ENCODE measurements at places on chromosomes 4 and X.

- no peak for DNase-seq
These were observed 8.0 kb upstream of the PYURF start for GRCh38 chr4:88531549-88531948.

DNA sequence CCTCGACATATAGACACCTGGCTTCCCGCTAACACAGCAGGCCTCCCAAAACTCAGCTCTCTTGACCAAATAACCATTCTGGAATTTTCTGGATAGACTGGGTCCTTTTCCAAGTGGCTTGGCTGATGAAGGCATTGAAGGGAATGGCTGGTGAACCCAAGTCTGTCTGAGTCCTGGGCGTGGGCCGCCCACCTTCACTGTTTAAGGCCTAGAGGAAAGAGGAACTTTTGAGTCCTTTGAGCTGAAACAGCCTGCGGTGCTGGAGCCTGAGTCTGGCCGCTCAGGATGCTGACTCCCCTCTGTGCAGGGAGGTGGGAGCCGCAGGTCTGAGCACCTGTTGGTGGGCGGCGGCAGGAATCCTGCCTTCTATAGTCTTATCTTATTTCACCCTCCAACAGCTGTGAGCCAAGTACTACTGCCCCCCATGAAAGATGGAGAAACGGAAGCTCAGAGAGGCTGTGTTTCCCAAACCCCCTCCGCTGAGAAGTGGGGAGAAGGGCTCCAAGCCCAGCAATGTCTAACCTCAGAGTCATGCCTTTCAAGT lies 23.4 kb downstream of the ACOX3 start:
- no peak for DNase-seq

DNA sequence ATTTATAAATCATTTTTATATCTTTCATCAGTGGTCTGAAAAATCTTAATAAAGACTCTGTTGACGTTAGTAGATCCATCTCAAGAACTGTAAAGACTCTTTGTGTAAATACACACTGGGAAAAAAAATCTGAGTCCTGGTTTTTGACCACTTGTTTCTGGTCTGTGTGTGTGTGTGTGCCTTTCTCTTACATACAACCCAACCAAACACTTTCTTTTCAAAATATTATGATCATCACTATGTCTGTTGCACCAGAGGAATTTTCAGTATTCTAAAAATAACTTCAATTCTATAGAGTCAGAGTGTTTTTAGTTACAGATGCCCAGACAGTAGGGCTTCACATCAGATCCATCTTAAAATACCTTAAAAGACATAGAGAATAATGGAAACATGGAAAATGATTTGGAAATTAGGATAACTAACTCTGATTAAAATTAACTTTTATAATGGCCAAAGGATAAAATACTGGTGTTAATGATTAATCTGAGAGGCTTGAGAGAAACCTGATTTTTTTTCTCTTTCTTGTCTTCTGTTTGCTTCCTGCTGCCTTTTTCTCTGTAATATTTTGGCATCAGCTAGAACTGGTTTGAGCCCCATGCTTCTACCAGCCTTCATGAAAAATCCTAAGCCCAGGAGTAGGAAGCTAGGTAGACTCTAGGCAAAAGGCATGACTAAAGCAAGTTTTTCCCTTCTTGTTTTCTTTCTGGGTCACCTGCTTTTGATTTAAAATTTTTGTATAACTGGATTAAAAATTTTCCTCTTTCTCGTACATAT lies 99.7 kb downstream of the ATXN3L start:
- no peak for DNase-seq

DNA sequence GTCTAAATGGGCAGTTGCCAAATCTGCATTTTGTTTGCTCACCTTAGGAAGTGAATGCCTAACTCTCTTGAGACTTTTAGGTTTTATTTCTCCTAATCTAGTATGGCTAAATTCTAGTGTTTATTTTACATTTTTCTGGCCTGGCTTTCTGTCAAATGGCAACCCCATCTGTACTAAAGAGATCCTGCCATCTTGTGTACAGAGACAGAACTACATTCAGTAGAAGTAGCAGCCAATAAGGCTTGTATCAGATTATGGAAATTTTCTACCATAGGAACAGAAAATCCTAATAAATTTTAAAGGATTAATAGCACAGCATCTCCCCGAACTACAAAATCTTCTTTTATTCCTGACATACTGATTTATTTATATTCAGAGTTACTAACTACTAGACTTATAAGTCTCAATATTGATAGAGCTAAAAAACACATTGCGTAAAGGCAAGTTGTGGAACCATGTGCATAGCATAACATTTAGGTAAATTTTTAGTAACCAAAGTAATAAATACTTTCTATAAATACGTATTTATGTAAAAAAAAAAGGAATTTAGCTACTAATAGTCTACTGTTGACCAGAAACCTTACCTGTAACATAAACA lies 45.5 kb downstream of the TMEM144 start:
- peak; percentile 29 for DNase-seq

DNA sequence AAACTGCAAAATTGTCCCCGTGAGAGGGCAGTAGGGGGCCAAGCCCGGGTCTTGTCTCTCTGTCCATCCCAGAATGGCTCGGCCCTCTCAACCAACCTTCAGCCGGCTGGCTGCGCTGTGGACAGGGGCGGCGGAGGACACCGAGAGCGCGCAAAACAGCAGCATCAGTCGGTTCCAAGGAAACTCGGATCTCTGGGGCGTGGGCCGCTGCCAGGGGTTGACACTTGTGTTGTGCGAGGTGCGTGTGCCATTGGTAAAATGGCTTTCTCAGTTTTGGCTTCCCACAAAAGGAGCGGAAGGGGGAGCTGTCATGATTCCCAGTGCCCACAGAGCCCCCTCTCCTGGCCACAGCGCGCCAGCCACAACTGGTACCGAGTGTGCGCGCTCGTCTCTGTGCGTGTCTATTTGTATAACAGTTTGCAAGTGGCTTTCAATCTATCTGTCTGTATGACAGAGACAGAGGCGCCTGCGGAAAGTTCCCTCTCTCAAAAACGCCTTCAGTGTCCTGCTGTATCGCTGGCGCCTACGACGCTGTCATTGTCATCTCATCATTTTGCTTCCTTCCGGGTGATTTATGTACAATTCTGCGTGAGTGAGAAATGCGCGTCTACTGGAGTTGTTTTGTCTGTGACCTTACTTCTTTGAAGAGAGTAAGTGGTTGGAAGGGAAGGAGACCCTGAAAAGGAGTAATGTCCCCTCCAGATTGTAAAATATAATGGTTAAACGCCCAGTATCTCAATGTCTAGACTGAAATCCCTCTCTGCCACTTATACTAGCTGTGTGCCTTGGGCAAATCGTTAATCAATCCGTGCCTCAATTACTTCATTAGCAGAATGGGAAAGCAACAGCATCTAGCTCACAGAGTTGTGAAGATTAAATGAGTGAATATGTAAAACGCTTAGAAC lies 1.8 kb downstream of the DKK2 start:
- no peak for DNase-seq

DNA sequence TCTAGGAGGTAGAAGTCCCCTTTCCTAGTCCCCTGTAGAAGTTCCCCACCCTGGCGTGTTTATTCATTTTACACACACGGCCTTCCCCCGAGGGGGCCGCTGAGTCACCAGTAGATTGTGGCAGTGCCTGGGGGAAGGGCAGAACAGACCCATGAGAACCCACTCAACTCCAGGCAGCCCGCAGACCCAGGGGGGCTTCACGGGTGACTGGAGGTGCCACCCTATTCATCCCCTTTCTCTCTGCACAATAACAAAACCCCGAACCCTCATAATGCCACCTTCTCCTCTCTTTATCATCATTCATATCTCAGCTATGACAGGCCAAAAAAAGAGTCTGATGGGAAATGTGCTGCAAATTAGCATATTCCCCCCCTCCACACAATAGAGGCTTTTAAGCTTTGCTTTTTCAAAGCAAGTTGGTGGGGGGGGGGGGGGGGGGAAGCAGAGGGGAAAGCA lies 20.4 kb upstream of the GPM6B start:
- no peak for DNase-seq

- peak; percentile 15 for DNase-seq
These were observed 880.8 kb downstream of the TECRL start for GRCh38 chr4:63528256-63528991.

DNA sequence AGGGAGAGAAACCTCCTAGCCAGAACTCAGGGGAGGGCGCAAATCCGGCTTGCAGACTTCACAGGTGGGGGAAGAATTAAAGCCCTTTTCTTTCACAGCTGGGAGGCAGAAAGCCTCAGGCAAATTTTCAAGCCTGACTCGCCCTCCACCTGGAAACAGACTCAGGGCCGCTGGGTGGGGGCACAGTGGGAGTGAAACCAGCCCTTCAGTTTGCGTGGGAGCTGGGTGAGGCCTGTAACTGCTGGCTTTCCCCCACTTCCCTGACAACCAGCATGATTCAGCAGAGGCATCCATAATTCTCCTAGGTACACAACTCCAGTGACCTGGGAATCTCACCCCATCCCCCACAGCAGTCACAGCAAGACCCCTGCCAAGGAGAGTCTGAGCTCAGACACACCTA lies 206.9 kb upstream of the INTU start:
- no peak for DNase-seq

DNA sequence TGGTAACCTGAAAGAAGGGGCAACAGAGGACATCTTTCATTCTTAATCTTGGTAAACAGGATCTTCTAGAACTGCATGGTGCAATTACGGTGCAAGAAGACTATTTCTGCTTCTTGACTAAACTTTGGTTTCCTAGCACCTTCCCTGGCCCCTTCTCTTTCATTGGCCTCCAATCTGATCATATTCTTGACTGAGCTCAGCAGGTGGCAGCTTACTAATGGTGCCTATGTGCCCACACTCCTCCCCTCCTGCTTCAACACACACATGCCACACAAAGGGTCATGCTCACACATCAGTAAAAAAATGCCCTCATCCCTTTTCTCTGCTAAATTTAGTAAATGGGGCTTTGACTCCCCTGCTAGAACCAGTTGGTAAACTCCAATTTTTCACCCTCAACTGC lies 400.5 kb upstream of the MAOA start:
- DNase-seq = no peak

- DNase-seq = peak; percentile 5
These were observed 15.3 kb downstream of the CPZ start for GRCh38 chr4:8607603-8608481.

- no peak for DNase-seq
These were observed 73.9 kb downstream of the REELD1 start for GRCh38 chr4:146288193-146288592.

DNA sequence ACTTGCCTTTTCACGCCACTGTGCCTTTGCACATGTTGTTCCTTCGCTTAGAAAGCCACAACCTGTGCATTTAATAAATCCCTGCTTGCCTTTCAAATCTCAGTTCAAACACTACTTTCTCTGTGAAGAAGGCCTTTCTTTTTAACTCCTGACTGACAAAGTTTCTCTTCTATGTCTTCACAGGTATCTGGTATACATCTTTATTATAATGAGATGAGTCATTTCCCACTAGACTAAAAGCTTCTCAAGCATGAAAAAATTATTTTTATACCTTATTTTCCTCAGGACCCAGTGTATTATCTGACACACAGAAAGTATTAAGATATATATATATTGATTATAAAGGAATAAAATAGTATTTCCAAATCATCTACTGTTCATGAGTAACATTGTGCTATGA lies 189.9 kb downstream of the TBCK start:
- DNase-seq = no peak

DNA sequence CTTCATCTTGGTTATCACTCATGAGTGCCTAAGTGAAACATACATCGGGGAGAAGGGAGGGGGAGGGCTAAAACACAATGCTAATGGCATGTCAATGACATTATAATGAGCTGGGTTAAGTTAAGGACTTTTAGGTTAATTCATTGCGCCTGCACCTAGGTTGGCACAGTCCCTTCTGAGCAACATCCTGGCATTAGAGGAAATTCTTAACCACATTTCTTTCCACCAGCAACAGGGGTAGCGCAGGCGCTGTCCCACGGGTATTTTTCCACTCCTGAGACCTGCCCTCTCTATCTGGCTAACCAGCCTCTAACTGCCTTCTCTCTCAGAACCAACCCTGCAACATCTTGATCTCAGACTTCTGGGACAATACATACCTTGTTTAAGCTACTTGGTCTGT lies 39.0 kb upstream of the PROM1 start:
- no peak for DNase-seq

DNA sequence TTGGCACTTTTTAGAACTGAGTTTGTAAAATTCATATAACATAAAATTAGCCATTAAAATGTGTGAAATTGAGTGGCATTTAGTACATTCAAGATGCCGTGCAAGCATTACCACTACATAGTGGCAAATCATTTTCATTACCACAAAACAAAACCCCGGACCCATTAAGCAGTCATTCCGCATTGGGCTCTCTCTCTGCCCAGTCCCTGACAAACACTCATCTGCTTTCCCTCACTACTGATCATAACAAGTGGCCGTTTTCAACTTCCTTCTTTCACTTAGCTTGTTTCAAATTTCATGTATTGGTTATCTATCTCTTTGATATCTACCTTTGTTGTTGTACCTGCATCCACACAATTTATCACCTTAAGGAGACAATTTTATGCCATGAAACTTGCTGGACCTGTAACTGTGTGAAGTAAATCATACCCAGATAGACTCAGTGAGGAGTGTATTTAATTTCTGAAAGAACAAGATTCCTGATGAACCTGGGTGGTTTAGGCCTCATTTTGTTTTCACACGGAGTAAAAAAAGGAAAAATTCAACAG lies 202.1 kb downstream of the OR13H1 start:
- DNase-seq = no peak

DNA sequence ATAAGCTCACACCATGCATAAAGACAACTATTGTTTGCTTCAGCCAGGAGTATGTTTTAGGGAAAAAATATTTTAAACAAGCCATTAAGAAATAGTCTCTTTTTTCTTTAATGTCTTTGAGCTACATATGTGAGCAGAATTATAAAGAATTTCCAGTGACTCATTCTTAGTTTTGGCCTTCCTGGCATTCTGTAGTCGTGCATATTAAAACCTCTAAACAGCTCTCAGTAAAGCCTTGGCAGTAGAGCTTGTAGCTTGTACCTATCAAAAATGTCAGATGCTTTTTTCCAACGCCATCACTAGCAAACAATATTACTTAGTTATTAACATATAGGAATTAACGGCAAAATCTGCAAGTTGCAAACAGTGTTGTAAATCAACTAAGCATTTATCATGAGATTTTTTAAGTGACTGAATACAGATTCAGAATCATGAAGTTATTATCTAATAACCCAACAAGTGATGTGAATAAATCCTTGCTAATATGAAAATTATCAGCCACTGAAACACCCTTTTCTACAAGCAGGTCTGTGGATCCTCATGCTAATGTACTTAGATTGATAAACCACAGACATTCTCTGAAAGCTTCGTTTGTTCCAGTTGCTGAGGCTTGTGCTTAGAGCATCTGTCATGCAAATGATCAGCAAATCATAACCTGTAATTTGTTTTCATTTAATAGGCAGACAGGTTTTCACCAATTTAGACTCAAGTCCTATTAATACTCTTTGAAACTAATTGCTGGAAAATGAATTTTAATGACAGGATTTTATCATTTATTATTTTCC lies 412.0 kb upstream of the ATOH1 start:
- DNase-seq = peak; percentile 60

DNA sequence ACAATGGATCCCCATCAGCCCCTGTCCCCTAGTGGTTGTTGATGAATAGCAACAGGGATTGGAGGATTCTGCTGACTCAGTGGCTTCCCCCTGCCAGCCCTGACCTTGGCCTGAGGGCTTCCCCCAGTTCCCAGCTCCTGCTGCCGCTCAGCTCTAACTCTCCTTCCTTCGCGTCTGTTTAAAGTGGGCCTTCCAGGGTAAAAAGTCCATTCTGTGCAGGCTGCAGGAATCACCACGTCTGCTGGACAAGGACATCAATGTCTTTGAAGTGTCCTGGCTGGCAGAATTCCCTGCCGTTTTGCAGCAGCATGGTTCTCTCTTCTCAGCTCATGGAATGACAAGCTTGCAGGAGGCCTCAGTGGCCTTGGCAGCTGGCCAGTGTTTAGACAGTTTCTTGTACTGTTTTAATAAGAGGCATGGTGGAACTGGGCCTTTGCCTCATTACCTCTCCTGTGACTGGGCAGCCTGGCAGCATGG lies 152.5 kb upstream of the STX18 start:
- DNase-seq = no peak
